Activated naive CD8-positive, alpha-beta T cell treated with anti-CD3 and anti-CD28 coated beads, Interleukin-2, amount 10 ng/mL, durations not matched to agents 7 days and 5 days (primary cell): ENCODE measurements at places on chromosomes 3 and 15.

DNA sequence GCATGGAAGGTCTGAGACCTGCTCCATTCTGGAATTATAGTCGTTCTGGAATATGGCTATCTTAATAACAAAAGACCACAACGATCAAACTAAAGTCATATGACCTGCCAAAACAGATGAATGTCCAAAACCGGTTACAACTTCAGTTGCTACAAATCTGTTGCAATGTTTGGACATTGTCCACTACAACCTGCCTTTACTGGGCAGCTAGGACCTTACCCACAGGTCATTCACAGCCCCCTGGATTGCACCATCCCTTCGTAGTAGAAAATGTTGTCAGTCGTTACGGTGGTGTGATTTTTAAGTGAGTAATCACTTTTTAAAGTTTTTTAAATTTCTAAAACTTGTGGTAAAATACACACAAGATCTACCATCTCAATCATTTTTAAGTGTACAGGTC, 22.5 kb upstream of the SRGAP3 start:
- no peak for DNase-seq

DNA sequence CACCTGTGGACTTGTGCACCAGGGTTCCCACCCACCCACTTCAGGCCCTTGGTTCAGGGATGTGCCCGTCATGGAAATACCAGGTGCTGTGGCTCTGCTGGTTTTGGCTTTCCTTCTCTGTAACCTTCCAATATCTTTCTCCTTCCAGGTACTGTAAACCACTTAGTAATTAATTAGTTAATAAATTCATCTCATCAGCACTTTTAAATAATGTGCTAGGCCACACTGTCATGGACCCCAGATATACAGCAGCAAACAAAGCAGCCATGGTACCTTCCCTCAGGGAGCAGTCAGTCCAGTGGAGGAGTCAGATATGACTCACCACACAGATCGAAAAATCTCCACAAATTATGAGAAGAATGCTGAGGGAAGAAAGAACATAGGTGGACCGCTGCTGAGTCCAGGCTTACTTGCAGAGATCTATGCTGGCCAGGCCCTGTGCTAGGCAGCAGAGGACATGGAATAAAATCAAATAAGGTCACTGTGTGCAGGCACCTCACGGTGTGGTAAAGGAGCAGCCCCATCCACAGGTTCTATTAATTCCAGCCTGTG, 6.8 kb upstream of the GATA2 start:
- DNase-seq = no peak

DNA sequence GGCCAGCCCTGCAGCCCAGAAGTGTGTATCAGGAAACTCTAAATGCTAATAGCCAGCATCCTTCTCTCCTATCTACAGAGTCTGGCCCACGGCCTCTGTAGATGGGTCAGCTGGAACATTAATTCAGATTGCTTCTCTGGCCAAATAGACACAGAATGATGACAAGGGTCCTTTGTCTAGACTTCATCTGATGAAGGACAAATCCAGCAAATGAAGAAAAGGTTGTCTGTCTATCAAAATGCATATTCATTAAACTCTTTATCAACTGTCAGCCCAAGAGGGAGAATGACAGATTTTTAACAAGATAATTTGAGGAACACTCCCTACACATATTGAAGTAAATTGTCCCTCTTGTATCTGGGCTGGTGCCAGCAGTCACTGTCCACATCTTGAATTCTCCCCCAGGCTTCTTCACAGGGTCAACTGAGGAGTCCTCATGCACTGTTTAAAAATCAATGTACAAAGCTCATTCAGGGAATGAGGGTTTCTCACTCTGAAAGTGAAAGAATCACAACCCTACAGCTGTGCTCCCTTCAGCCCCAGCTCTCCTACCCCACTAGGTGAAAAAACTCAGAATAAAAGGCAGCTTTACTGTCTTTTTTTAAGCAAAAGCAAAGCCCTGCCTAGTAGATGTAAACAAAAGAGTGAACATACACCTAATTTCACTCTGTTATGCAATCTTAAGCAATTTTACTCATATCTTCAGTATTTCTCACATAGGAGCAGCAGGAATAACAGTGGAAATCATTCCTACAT, 507.7 kb downstream of the IGSF11 start:
- no peak for DNase-seq

- DNase-seq = no peak
Observed at GRCh38 chr3:47799733-47800132, 3.2 kb upstream of the DHX30 start.

DNA sequence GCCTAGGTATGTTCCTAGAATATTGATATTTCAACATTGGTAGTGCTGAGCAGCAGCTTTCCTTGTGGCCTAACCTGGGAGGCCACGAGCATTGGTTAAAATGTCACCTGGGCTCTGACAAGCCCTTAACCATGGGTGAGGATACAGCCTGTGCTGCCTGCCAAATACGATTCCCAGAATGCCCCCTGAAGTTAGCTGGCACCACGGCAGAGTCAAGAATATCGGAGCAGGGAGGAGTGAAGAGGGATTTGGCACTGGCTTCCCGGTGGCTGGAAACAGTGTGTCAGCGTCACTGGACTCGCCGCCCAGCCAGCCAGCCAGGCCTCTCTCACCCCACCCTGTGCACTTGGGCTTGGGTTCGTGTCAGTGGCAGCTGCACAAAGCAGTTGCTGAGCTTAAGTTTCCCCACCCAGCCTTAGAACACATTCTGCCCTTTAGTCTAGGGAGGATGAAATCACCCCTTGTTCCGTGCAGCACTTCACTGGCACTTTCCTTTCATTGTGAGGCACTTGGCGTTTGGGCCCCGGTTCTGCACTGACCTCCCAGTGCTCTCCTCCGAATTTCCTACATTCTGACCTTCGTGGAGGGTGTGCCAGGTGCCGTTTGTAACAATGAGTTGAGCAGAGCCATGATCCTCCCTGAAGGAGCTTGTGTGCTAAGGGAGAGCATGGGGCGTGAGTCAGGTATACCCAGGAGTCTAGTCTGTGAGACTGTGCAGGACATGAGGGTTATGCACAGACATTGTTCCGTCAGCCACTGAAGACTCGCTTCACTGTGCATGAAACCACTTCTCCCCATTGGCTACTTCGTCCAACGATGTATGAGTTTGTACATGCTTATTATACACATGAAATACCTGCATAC, 152.8 kb upstream of the BHLHE40 start:
- DNase-seq = no peak

- no peak for DNase-seq
Observed at GRCh38 chr3:82236257-82236656, 474.8 kb upstream of the GBE1 start.

DNA sequence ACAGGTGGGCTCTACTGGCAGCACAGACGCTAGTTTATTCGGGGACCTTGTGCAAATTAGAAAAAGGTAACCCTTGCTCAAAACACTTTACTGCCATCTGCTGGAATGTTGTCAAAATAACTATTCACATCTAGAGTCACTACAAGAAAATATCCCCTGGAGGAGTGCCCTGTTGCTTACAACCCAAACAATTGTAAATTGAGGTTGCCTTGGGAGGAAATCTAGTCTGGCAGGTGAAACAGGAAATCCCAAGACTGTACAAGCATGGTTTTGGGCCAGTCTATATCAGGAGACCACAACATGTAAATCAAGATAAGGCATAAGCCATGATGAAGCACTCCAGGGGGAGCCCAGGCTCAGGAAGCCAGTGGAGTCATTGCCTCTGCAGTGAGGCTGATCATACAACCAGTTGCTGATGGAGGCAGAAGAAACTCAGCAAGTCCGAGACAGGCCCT, 136.8 kb upstream of the ACP3 start:
- DNase-seq = no peak

DNA sequence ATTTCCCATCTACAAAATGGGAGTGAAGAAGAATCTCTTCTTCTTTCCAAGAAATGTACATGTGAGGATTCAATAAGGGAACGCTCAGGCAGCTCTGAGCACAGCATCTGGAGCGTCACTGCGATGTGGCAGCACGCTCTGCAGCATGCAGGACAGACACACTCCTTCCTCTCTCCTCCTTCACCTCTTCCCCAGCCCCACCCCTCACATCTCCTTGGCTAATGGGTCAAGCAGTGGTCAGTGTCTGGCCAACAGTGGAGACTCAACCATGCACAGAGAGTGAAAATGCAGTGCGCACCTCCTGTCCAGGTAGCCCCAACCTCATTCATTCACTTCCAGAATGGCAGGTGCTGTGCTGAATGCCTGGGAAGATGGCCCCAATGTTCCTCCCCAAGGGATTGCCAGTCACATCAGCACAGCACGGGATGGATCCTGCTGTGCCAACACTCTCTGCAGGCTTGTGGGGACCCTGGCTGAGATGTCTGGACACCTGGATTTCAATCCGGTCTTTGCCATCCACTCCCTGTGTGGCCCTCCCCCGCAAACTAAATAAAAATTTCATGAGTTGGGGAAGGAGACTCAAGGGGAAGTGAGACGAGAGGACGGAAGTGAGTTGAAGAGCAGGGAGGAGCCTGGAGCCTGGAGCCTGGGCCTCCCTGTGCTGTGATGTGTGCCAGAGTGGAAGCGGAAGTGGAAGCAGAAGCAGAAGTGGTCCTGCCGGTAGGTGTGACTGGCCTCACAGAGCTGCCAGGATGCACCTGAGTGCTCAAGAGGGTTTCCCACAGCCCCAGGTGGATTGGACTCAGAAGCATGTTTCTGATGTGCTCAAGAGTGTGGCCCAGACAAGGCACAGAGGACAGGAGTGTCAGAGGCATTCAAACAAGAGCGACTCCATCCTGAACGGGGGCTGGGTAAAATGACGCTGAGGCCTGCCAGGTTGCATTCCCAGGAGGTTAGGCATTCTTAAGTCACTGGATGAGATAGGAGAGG, 163.9 kb downstream of the SMAD6 start:
- DNase-seq = peak; percentile 22

- DNase-seq = no peak
Observed at GRCh38 chr3:12265508-12265907, 23.4 kb upstream of the PPARG start.

DNA sequence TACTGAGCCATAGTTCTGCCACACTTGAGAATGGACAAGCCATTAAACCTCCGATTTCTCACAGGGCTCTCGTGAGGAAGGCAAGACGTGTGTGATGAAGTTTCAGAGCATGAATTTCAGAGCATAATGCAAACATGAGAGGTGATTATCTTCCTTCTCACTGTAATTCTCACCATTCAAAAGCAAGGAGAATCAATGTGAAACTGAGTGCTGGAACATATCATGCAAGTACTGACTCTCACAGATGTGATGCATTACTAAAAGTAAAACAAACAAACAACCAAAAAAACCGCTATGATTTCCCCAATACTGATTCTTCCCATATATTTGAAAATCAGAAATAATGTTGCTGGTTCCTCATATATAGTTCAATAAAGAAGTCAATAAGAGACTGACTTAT, 23.7 kb downstream of the P3H2 start:
- DNase-seq = no peak

GRCh38 chr3:151445273-151446001, 15.4 kb downstream of the IGSF10 start:
- DNase-seq = no peak

DNA sequence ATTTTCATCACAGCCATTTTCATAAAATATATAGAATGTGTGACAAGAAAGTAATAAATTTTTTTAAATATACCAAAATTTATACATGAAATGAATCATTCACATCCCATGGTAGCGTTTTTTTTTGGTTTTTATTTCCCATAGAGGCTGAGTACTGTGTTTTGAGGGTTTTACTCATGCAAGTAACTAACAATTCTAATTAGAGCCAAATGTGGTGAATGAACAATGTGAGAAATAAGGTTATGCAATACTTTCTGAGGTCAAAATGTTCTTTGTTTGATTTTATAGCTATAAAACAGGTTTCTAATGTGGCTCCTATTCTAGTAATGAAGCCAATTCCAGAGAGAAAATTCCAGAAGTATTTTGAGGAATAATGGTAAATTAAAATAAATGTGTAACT, 386.8 kb downstream of the TBC1D5 start:
- no peak for DNase-seq

- no peak for DNase-seq
Observed at GRCh38 chr3:63947594-63947993, 35.4 kb upstream of the SCAANT1 start.

DNA sequence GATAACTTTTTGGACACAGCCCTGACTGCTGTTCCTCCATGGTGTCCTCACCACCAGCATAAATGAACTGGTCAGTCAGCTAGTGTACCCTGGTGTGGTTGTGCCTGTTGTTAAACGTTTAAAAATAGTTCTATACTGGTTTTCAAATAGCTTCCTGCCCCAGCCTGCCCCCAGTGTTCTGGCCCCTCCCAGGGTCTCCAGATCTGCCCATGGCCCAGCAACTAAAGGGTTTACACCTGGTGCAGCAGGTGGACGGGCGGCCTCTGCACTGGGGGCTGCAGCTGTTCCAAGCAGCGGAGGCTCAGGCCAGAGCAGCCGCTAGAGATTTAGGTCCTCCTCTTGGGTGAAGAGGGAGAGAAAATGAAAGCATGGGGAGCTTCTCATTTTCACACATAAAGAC, 6.1 kb upstream of the NR2E3 start:
- no peak for DNase-seq

GRCh38 chr15:47857776-47858167, 140.5 kb downstream of the SEMA6D start:
- no peak for DNase-seq

- DNase-seq = no peak
Observed at GRCh38 chr3:166322391-166322790, 485.2 kb upstream of the BCHE start.

GRCh38 chr3:194038960-194039359, 97.0 kb upstream of the HES1 start:
- no peak for DNase-seq

GRCh38 chr3:38141173-38141951, 2.9 kb downstream of the MYD88 start:
- DNase-seq = no peak

DNA sequence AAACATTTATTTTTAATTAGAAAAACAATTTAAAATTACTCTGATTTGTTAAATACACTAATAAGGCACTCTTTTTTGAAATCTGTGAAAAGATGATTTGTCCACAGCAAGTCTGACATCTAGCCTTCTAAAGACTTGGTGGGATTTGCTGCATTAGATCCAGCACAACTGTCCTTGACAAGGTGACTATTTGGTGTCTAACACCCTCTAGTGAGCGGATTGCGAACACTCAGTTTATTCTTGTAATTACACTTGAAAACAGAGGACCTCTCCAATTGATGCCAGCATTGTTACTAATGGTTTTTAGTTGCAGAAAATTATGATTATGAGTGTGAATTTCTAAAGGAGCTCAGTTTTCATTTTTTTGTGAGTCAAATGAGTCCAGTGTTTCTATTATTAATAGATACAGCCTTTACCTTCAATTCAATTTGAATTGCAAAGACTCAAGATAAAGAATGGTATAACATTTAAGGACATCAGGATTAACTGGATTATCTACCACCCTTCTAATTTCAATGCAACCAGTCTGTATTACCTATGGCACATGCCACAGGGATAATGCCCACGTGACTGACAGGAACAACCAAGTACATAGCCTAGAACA, 29.7 kb upstream of the STRIT1 start:
- DNase-seq = no peak

GRCh38 chr15:40048211-40048792, 9.3 kb upstream of the SRP14 start:
- DNase-seq = peak; percentile 47

DNA sequence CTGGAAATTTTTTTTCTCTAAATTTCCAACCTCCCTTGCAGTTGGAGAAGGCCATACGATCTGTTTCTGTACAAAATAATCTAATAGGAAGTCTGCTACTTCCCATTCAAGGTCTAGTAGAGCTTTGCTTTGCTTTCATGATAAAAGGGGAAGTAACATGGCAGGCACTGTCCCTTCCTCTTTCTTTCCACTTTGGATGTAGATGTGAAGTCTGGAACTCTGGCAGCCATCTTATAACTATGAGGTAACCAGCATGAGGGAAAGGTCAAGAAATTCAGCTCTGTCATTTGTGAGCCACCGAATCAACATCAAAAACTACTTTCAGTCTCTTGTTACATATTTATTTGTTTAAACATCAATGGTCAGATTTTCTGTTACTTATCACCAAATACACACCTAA, 156.3 kb downstream of the MTHFS start:
- no peak for DNase-seq
